Activated CD8-positive, alpha-beta memory T cell treated with anti-CD3 and anti-CD28 coated beads, Interleukin-2, amount 50 U/mL, for 48 hours (primary cell): ENCODE measurements at places on chromosomes 11 and 22.
A peak's percentile ranks its signal among the peaks of the same experiment; 100 is the strongest.

- no peak for DNase-seq
Observed at GRCh38 chr11:74714904-74715303, 16.3 kb downstream of the CHRDL2 start.

- DNase-seq, result no peak
Observed at GRCh38 chr11:72690166-72690565, 15.9 kb upstream of the PDE2A start.

GRCh38 chr11:35662061-35662648 is 420 bp upstream of the TRIM44 start:
- no peak for DNase-seq

DNA sequence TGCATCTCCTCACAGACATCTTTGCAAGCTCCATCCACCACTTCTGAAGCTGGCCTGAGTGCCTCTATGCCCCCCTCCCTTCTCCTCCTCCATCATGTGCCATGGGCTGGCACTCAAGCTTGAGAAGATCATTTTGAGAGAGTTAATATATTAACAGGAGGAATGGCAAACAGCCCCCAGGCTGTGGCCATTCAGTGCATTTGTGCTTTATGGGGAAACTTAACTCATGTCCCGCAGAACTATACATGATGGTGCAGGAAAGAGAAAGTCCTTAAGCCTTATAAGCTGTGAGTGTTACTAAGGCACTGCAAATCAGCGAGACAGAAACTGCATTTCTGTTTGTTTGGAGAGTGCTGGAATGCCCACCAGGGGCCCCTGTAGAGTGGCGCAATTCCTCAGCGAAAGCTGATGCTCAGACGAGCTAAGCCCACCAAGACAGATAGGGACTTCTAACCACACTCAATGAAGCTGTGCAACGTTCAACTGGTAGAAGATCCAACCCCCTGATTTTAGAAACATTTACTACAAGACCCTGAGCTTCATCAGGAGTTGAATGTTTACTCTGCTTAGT is 26.8 kb upstream of the PHLDA2 start:
- no peak for DNase-seq

DNA sequence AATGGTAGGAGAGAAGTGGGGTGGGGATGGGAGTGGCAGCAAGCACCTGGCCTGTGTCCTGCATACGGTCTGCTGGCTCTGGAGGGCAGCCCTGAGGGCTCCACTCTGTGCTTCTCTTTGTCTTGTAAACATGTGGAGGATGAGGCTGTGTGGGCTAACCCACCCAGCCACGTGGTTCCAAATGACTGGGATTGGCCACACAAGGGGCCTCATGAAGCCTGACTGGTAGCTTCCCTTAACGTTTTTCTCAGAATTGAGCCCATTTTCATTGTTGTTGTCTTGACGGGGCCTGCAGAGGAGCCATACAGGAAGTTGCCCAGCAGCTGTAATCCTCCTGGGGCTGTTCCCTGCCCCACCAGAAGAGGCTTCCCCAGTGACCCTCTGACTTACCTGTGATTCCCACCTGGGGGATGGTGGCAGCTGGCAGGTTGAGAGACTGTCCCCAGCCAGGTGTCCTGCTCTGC is 18.0 kb downstream of the DERL3 start:
- DNase-seq, result no peak

- no peak for DNase-seq
Observed at GRCh38 chr11:65404638-65405339, 17.8 kb upstream of the NEAT1 start.

- DNase-seq, result no peak
Observed at GRCh38 chr22:50141891-50142363, 28.6 kb upstream of the PANX2 start.

DNA sequence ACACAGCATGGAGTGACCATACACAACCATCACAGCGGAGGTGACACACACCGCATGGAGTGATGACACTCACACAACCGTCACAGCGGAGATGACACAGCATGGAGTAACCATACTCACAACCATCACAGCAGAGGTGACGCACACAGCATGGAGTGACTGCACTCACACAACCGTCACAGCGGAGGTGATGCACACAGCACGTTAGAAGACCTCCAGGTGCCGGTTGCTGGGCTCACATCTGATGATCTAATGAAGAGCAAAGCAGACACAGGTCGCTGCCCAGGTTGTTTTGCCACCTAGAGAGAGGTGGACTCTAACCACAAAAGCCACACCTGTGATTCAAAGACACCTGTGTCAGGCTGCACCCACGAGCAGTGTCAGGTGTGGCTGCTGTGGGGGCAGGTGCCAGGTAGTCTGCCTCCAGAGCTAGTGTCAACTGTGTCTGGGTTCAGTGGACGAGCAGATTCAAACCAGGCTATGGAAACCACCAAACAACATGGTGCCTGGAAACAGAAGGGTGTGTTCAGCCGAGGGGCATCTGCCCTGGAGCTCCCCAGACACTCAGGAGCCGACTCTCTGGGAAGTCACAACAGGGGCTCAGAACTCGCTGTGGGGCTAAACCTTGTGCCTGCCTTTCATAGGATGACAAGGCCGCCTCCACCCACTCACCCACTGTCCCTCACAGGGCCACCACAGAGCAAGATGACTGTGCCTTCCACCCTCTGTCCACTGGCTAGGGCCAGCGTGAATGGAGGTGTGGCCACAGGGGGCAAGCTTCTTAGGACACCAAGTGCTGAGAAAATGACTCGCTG is 608.2 kb downstream of the TBC1D22A start:
- DNase-seq, result peak; percentile 36

- no peak for DNase-seq
Observed at GRCh38 chr22:25553131-25553530, 11.3 kb upstream of the GRK3 start.

- no peak for DNase-seq
Observed at GRCh38 chr22:48141301-48141700, 1378.9 kb downstream of the TBC1D22A start.

GRCh38 chr22:29701155-29701999 is 18.4 kb upstream of the CABP7 start:
- DNase-seq, result no peak

DNA sequence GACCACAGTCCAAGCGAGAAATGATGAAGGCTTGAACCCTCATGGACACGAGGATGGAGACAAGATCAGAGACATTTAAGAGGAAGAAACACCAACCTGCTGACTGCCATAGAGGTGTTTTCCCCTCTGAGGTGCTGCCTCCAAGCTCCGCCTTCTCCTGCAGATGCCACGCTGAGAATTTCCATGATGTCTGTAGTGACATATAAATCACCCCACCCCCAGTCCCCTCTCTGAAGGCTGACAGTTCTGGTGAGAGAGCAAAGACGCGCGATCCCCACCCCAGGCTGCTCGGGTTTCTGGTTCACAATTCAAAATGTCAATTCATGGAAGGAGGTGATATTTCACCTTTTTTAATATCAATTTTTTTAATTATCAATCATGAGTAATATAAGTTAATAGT is 28.2 kb downstream of the LRRC32 start:
- peak; percentile 62 for DNase-seq

DNA sequence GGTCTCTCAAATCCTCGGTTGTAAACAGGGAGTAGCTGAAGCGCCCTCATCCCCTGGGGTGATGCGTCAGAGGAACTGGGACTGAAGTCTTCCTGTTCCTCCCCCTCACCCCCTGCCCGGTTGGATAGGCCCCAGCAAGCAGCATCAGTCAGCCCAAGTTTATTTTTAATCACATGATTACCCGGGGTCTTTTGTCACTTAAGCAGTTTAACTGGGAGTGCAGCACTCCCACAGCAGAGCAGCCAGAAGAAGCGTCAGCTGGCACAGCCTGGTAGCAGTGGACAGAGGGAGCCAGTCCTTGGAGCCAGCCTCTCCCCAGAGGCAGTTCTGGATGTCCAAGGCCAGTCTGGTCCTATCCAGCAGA is 342.1 kb downstream of the CTTN start:
- DNase-seq, result no peak

- DNase-seq, result peak; percentile 84
Observed at GRCh38 chr11:128342511-128343134, 244.7 kb downstream of the ETS1 start.

DNA sequence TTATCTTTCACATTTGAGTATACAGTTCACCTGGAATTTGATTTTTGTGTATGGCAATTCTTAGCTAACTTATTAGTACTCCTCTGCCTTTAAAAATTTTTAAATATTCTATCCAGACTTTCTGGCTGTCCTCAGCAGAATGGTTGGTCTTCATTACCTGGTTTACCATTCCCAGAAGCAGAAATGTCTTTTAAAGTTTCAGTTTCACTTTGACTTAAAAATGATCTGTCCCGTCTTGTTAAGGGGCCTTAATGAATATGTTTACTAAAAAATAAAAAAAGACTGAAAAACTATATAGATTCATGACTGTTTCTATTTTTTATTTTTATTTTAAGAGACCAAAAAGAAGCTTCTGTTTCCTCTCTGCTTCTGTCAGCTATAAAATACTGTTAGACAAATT is 70.5 kb upstream of the TNRC6B start:
- no peak for DNase-seq

DNA sequence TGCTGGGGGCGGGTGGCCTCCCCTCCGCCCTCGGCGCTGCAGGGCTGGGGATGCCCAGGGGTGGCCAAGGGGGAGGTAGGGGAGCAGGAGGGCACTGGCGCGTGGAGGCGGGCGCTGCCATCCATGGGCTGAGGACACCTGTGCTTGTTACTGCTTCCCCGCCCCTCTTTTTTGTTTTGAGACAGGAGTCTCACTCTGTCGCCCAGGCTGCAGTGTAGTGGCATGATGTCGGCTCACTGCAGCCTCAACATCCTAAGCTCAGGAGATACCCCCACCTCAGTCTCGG is 683 bp upstream of the FADS3 start:
- no peak for DNase-seq

GRCh38 chr11:125262194-125262829 is 97.8 kb downstream of the PKNOX2 start:
- no peak for DNase-seq

DNA sequence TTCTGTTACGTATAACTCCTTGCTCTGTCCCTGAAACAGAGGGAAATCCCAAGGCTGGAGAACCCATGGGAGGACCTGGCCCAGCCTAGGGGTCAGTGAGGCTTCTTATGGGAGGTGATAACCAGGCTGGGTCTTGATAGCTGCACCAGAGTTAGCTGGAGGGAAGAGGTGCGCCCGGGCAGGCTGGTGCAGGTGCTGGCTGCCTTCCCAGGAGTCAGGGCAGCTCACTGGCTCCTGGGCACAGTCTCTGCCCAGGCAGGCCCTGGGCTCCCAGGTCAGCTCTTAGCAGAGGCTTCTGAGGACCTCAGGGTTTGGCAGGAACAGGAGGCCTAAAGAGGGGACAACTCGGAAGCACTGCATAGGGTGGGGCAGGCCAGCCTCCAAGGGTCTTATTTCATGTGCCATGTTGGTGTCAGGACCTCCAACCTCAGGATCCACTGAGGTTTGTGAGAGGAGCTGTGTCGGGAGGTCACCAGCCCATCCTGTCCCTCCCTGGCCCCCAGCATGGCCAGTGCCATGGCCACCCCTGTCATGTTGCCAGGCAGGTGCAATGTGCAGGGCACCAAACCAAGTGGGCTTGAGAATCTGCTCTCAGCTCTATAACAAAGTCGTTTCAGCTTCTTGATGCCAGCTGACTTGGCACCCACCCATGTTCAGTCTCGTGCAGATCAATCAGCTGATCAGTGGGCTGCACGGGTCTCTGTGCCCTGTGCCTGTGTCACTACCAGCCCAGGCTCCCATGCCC is 20.5 kb upstream of the CELSR1 start:
- no peak for DNase-seq

GRCh38 chr11:31824332-31824878 is 13.3 kb upstream of the PAX6 start:
- DNase-seq, result no peak

GRCh38 chr11:12618743-12619540 is 55.3 kb upstream of the TEAD1 start:
- no peak for DNase-seq

DNA sequence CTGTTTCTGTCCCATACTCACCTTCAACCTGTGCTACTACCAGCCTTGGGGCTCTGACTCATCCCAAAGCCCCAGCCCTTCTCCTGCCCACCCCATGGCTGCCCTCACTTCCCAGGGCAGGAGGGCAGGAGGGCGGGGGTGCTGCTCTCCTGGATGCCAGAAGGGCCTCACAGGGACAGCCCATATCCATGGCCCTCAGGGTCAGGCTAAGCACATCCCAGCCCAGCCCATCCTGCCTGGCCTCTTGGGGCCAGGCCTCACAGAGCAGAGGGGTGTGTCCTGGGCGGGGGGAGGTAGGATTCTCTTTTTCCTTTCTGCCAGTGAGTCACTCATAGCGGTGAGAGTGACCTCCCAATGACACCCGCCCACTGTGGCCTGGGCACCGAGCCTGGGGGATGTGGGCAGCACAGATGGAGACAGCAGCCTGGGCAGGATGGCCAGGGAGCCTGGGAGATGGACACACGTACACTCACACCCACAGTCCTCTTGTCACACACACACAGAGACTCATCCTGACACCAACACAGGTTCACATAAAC is 2.4 kb downstream of the LTBP3 start:
- no peak for DNase-seq

DNA sequence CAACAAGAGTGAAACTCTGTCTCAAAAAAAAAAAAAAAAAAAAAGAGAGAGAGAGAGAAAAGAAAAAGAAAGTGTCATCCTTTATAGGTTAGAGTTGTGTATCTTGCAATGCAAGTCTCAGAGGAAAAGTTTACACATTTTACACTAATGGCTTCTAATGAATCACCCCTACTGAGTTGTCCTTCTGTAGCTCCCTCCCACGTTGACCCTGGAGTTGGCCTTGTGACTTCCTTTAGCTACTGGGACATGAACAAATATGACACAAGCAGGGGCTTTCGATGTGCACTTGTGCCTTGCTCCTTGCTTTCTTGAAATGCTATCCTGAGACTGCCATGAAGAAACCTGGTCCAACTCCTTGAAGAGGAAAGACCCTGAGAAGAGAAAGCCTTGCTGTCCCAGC is 2.4 kb upstream of the SMCO4 start:
- DNase-seq, result no peak

- no peak for DNase-seq
Observed at GRCh38 chr11:69032833-69033232, 15.9 kb upstream of the TPCN2 start.

DNA sequence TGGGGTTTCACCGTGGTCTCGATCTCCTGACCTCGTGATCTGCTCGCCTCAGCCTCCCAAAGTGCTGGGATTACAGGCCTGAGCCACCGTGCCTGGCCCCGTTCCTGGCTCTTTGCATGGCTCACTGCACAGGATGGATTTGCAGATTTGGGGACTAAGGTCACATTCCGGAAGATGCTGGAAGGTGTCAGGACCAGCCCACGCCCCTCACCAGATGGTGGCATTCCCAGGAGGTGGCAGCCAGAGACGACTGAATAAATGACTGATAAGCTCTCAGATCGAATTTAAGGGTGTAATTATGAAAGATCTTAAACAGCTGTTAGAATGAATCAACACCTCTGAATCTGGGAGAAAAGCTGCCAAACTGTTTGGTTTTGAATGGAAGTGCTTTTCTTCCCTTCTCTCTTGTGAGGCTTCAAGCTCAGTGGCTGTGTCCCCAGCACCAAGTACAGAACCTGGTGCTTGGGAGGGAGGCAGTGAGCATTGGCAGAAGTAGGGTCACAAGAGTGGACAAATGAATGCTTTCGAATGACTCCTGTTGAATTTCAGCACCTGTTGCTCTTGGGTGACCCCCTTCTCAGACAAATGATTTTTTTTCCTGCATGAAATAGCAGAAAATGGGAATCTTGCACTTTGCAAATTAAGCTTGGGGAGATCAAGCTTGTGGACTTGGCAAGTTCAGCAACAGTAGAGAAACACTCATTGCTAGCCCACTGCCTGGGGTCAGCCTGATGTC is 69.6 kb downstream of the KIAA1671 start:
- no peak for DNase-seq

- no peak for DNase-seq
Observed at GRCh38 chr22:45704648-45705047, 33.0 kb downstream of the ATXN10 start.
